HL-60 (cell line): ENCODE measurements at places on chromosomes 3 and 15.

DNA sequence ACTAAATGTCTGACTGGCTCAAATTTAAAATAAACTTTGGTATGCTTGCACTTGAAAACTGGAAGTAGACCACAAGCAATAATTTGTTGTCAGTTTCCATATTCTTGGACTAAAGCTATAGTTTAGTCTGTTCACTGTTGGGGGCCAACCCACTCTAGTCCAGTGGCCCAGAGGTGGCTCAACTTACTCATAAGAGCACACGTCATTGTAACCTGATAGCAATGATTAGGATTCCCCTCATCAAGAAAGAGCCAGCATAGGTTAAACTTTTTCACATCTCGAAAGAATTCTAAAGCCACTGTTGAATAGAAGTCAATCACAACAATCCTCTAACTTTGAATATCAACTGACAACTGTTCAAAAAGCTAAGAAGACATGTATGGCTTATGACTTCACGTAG, 147.0 kb downstream of the MEIS2 start:
- no peak for DNase-seq

GRCh38 chr15:38242055-38242454, 10.6 kb upstream of the SPRED1 start:
- no peak for DNase-seq

DNA sequence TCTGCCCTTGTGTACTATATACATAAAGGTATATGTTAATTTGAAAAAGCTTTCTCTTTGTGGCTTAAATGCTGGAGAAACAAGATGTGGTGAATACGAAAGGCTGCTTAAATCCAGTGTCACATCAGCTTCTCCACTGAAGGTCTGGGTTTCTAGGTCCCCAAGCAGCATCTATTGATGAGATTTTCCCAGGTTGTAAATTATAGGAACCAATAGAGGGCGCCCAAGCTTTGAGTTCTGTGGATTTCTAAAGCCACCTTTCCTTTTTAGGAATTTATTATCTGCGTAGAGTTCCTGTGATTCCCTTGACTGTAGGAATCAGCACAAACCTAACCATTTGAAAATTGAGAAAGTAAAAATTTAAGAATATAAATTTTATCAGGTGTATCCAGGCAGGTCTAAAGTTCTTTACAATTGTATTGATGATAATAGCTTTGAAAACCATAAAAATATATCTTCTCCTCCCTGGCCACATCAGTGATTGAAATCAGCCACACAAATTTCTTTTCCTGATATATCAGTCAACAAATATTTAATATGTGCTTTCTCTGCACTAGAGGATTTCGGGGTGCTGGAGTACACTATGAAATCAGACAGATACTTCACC, 88.3 kb upstream of the ADAMTSL3 start:
- no peak for DNase-seq

- DNase-seq, result no peak
Observed at GRCh38 chr3:115272036-115272824, 125.1 kb upstream of the ZBTB20 start.

- DNase-seq, result no peak
Observed at GRCh38 chr3:129312671-129313414, 34.2 kb downstream of the HMCES start.

GRCh38 chr3:112089956-112090886, 4.0 kb downstream of the C3orf52 start:
- no peak for DNase-seq

- DNase-seq, result no peak
Observed at GRCh38 chr15:39205506-39206371, 375.1 kb upstream of the THBS1 start.

GRCh38 chr15:71455107-71455506, 339.8 kb downstream of the THSD4 start:
- DNase-seq, result no peak

GRCh38 chr15:41797201-41797944, 23.1 kb downstream of the MAPKBP1 start:
- no peak for DNase-seq

- no peak for DNase-seq
Observed at GRCh38 chr15:92942706-92943105, 42.6 kb downstream of the CHD2 start.

DNA sequence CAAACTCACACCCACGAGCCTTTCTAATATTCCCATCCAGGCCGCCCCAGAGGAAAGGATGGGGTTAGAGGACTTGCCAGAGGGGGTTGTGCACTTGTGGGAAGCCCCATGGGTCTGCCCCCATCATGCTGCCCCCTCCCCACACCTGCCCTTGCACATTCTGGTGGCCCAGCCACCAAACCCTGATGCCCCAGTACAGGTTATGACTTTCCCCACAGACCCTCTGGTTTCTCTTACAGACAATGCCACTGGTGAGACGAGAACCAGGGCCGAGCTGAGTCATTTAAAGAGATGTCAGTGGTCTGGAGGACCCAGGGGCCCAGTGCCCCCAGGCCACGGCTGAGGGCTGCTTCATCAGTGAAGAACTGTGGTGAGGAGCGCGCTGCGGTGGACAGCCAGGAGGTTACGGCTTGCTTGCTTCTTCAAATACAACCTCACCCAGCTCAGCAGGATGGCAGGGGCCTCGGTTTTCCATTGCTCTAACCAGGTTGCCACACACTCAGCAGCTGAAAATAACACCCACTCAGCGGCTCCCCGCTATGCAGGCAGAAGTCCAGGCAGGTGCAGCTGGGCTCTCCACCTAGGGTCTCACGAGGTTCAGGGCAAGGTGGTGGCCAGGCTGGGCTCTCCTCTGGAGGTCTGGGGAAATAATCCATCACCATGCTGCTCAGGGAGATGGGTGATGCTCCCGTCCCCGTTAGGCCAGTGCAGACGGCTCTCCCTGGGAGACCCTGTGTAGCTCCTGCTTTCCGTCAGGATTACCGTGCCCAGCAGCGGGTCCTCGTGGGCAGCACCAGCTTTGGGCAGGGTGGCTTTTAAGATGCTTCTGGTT, 13.8 kb upstream of the SNRPA1 start:
- DNase-seq, result no peak

DNA sequence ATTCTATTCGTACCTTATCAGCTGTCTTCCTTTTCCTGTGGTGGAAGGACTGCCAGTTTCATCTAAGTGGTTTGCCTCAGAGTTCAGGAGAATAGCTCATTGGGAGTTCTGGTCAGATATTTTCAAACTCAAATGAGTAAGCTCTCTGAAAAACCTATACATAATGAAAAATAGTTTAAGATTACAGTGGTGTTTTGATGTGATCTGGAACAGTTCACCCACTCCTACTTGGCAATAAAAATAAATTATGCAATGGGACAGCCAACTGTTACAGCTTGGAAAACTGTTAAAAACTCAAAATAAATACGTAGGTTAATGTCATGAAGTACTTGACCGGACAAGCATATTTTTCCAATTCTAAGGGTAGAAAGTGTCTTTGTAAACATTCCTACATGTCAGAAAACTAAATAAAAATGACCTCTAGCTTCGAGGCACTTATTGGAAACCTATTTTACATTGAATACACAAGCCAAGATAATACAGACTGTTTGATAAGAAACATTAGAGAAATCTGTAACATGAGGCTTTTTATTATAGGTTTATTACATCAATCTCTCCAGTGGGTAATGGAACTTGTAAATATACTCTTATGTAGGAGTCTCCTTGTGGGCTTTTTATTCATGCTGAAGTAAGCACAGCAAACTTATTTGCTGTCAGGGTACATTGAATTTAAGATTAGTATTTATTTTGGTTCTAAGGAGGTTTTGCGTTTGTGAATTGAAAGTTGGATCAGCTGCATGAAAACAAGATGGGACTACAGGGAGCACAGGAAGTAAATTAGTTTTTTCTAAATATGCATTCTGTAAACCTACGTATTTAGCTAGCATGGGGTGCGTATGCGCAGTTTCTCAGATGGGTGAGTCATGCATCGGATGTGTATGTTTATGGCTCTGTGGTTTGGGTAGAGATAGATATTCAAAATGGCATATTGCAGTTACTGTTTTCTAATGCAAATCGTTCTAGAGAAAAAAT, 453.1 kb downstream of the IL5RA start:
- DNase-seq, result no peak

- no peak for DNase-seq
Observed at GRCh38 chr3:43525941-43526607, 95.7 kb downstream of the ANO10 start.

DNA sequence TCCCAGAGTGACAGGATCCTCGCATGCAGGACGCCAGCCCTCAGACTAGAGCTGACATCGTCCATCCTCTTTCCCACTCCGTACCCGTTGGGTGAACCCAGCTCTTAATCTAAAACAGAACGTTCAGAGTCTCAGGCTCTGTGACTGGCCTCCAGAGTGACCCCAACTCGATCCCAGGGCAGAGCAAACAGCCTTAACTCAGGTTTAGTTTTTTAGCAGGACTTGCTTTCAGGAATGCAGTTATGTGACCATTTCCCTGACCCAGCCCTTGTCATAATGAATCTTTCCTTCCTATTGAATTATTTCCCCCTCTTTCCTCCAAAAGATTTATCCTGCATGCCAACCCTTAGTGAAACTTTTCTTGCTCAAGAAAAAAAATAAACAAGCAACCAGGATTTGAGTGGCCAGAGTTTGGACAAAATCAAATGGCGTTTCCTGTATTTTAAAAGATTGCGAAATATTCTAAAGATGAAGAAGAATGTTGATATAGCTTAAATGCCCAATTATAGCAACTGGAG, 47.8 kb upstream of the RARB start:
- no peak for DNase-seq

DNA sequence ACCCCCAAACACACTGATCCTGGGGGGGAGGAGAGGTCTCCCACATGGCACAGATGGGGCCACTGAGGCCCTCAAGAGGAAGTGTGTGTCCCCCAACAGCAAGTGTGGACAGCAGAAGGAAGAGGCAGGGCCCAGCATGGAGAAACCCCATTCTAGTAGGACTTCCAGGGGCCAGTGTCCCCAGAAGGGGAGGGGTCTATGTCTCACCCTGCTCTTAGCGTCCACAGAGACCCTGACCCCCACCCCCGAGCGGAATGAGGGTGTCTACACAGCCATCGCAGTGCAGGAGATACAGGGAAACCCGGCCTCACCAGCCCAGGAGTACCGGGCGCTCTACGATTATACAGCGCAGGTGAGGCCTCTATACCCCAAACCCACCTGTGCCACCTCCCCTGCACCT, 35.3 kb downstream of the TSPAN3 start:
- DNase-seq, result no peak
